Activated naive CD4-positive, alpha-beta T cell (primary cell): ENCODE measurements at places on chromosomes 6 and 20.

DNA sequence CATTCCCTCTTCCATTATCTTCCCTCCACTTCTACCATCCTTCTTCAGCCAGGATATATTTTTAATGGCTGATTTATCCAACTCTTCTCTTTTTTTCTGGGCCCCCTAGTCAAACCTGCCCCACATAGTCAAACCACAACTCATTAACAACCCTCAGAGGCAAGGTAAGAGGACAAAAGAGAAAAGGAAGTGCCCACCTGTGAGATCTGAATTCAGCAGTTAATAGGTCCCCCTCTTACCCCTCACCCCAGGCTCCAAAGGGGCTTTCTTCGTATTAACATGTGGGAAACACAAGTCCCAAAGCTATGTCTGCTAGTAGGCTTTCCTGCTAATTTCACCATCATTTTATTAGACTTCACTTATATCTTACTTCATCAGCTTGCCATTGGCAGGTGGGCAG, 44.1 kb upstream of the TSPYL1 start:
- DNase-seq, result no peak

- no peak for DNase-seq
Observed at GRCh38 chr20:41350408-41350962, 9.9 kb downstream of the LPIN3 start.

GRCh38 chr6:105832313-105832761, 253.8 kb upstream of the PRDM1 start:
- no peak for DNase-seq

DNA sequence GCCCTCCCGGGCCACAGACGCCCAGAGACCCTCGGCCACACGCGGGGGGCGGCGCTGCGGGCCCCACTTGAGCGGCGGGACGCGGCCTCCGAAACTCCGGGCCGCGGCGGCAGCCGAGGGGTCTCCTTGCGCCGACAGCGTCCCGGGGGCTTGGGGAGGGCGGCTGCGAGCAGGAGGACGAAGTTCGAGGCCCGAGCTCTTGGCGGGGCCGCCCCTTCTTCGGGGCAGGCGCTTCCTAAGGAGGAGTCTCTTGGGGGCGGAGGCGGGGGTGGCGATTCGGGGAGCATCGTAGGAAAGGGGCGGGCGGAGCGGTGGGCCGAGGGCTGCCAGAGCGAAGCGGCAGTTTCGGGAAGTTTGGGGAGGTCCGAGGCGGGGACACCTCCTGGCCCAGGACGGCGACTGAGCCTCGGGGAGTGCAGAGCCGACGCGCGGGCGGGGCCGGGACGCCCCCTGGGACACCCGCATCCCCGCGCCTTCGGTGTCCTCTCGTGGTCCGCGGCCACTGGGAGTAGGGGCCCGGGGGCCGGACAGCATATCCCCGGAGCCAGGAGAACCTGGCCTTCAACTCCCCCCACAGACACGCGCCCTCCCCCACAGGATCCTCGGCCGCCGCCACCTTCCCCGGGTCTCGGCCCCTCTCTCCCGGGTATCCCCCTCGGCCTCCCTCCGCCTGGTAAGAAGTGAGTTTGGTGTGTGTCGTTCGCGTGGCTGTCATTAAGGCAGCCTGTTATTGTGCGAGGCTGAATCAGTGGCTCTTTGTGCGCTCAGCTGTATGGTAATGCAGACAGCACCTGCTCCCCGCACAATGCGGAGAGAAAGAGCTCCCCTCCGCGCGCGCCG, 613 bp upstream of the DLL1 start:
- peak; percentile 17 for DNase-seq

- DNase-seq, result no peak
Observed at GRCh38 chr6:5115168-5115567, 30.0 kb downstream of the PPP1R3G start.

DNA sequence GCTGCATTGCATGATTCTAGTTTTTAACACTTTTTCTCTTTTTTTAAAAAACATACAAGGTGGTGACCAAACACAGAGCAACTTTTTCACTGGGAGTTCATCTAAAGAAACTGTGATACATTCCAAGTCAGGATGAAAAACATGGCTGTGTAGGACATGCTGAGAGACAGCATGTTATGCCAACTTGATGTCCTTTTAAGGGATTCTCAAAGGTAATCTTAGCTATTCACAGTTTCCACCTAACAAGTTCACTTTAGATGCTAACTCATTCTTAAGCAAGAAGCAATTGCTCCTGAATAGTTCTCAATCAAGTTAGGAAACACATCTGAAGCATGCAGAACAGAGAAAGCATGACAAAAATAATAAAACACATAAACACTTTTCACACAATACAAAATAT, 3.3 kb downstream of the ASCC3 start:
- DNase-seq, result no peak

GRCh38 chr6:168229368-168229752, 90.2 kb downstream of the DACT2 start:
- DNase-seq, result no peak

- DNase-seq, result no peak
Observed at GRCh38 chr6:114862819-114863218, 520.0 kb upstream of the HS3ST5 start.

GRCh38 chr20:62142252-62143080, 728 bp downstream of the PSMA7 start:
- DNase-seq, result no peak

DNA sequence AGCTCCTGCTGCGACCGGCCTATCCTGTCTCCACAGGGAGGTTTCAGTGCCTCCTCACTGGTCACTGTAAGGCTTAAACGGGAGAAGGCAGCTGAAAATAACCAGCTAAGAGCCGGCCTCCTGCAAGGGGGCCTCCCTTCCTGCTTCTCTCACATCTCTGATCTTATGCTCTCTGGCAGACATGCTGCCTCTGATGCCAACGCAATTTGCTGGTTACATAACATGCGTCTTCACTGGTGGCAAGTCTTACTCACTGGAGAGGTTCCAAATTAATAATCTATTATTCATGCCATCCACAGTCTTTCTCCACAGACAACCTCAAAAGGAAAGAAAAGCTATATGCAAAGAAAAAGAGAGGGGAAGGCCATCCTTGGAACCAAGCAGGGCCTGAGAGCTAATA, 91.8 kb upstream of the LRFN2 start:
- DNase-seq, result no peak

DNA sequence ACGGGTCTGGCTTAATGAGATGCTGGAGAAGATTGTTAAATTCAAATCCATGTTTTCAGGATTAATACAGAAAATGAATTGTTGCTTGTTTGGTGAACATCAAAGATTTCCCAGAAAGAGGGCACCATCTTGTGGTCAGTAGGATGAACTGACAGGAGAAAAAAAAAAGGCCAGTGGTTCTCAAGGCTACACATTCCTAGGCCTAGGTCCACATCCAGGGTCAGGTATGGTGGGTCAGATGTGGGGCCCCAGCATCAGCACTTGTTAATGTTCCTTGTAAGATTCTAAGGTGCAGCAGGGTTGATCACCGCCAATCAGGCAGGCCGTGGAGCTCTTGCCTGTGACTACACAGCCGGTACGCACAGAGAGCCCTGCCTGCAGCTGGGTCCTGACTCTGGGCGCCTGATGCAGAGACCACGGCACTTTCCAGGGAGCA, 34.0 kb upstream of the FOXO3 start:
- DNase-seq, result no peak

DNA sequence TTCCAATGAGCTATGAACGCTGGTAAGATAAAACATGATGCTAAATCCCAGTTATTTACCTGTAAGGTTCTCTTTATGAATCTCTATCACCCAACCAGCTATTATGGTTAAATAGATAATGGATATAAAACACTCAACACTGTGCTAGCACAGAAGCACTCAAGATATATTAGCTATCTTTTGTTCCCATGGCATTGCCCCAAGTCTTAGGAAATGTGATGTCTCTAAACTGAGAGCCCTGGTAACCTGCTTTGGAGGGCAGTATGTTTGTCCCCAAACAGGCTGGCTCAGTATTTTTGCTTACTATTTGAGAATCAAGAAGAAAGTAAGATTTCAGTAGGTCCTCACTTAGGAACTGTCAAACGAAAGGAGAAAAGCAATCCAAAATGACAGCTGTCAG, 90.5 kb downstream of the BTBD9 start:
- no peak for DNase-seq

DNA sequence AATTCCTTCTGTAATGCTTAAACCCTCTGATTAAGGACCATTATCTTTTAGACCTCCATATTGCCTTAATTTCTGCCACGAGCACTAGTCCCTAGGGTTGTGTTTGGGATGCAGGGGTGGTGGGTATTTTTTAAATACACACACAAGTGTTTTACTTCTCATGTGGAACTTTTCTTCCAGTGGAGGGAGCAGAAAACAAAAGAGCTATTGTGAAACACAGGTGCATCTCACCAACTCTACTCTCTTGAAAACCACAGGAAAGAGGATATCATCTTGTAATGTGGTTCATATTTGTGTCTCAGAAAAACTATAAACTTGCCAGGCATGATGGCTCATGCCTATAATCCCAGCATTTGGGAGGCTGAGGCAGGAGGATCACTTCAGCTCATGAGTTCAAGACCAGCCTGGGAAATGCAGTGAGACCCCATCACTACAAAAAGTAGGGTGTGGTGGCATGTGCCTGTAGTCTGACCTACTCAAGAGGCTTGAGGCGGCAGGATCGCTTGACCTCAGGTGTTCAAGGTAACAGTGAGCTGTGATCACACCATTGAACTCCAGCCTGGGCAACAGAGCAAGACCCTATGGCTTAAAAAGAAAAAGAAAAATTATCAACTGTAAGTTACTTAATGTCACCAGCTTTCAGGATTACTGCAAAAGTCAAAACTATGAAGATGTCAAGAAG, 37.3 kb downstream of the MRS2 start:
- DNase-seq, result no peak
